ENCODE measurements at places on chromosomes 3 and 15.

- no peak for DNase-seq
Measured at GRCh38 chr3:107458871-107459270, 63.9 kb upstream of the BBX start.

- DNase-seq, result no peak
Measured at GRCh38 chr3:114597871-114598270, 304.0 kb downstream of the TIGIT start.

GRCh38 chr3:132871956-132872355, 149.7 kb upstream of the NPHP3 start:
- no peak for DNase-seq

GRCh38 chr3:150264561-150265279, 143.4 kb upstream of the TSC22D2 start:
- no peak for DNase-seq

- DNase-seq, result no peak
Measured at GRCh38 chr3:191802671-191803070, 341.7 kb downstream of the PYDC2 start.

DNA sequence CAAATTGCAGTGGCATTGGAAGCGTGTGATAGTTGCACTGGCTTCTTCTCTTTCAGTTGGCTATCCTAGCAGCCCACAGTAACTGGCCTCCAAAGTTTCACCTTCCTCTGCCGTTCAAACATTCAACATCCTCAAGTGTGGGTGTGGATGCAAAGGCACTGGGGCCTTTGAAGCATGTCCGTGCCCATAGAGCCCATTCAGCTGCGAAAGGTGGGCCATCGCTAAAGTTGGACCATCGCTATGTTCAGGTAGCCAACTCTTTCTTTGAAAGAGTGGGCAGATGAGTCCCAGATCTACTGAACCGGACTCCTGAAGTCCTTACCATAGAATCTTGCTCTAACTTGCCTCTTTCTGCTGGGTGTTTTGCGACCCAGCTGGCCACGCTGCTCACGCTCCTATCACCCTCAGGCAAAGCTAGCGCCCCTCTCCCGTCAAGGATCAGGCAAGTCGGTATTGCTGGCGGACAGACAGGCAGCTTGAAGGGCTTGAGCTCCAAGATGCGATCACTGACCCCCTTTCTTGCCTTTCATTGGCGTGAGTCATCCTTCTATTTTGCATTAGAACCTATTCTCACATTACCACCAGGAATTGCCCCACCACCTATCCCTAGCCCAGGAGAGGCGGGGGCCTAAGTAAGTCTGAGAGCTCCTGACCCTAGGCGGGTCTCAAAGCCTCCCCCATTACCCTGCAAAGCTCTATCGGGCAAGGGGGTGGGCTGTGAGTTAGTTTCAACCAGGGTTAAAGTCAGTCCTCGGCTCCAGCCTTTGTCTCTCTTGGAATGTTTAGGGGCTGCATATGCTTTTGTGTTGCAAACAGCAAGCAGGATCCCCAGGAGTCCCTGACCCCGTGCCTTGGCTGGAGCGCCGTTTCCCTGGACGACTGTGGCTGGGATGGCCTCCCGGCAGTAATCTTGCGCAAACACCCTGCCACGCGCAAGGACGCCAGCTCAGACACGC, 28.7 kb downstream of the ZIC4 start:
- no peak for DNase-seq

GRCh38 chr15:62417439-62417838, 252.4 kb upstream of the C2CD4B start:
- no peak for DNase-seq

DNA sequence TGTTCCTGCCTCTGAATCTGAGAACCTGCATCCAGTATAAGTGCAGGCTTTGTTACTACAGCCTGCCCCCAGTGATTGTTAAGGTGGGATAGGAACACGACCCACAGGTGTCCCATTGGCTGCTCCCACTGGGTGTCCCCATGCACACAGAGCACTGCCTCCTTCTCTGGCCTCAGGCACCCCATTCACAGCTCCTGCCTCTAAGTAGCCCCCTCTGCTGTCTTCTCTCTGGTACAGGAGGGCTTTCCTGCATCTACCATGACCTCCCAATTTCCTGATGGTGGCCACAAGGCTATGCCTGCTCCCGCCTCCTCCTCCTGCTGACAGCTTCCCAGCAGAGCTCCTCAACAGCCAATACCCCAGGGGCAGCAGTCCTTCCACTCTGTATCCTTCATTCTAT, 238.6 kb upstream of the TMC3 start:
- no peak for DNase-seq

DNA sequence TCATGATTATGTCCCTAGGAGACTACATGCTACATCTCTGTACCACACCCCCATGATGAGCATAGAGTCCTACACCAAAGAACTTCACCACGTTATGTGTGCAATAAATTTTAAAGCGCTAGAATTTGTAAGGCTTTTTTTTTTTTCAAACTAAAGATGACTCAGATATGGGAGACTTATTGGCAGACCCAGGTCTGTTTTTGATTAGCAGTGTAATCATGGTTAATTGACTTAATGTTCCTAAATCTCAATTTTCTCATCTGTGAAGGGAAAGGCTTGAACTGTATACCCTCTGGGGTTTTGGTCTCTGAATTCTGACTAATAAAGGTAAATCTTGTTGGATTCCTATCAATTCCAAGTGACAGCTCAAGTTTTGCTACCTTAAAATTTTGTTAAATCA, 26.4 kb downstream of the ABI3BP start:
- no peak for DNase-seq

DNA sequence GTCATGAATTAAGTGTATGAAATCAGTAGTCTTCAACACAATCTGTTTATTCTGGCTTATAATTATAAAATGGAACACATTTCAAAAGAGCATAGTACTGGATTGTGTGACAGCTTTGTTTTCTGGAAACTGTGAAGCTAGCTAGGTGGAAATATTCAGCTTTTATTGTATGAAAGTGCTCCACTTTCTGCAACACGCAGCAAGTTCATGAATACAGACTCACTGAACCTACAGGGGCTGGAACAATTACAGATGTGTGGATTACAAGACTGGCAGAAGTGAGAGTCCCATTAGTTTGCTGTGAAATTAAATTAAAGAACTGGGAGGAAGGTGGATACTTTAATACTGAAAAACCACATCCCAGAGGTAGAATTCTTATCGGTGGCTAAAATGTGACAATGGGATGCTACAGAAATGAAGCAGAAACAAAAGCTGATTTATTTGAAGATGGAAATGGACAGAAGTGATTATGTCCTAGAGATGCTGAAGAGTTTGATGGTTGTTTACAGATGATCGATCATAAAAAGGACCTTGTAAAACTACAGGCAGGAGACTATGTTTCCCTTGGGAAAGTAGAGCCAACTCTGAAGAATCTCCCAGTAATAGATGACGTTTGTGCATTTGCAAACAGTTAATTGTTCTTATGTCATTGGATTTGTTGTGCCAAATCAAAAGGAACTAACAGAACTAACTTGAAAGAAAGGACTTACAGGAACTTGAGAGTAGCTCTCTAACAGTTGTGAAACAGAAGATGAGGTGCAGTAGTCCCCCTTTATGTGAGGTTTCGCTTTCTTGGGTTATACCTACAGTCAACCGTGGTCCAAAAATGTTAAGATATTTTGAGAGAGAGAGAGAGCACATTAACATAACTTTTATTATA, 15.7 kb downstream of the TF start:
- DNase-seq, result no peak

DNA sequence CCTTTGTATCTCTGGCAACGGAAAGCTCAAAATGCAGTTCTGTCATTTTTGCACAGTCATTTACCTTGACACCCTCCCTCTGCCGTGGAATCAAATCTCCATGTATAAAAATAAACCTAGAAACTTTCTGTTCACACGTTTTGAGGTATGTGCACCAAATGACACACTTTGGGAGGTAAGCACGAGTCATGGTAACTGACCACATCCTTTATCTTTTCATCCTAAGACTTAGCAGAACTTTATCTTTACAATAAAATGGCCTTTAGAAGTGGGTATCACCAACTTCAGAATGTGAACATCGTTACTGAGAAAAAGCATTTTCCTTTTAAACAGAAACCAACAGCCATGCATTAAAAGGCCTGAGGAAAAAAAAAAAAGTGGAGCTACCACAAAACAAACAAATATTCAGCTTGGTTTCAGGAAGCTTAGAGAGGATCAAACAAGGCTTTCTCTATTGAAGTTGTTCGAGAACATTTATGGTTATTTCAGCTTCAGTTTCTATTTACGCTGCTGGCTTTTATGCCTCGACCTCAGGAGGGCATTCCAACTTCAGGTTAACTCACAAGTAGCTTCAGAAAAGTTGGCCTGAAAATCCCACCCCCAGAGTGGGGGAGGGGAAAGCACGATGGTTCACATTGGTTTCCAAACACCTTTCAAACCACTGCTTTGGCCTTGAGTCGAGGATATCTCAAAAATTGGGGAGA, 171.1 kb upstream of the ICE2 start:
- no peak for DNase-seq

DNA sequence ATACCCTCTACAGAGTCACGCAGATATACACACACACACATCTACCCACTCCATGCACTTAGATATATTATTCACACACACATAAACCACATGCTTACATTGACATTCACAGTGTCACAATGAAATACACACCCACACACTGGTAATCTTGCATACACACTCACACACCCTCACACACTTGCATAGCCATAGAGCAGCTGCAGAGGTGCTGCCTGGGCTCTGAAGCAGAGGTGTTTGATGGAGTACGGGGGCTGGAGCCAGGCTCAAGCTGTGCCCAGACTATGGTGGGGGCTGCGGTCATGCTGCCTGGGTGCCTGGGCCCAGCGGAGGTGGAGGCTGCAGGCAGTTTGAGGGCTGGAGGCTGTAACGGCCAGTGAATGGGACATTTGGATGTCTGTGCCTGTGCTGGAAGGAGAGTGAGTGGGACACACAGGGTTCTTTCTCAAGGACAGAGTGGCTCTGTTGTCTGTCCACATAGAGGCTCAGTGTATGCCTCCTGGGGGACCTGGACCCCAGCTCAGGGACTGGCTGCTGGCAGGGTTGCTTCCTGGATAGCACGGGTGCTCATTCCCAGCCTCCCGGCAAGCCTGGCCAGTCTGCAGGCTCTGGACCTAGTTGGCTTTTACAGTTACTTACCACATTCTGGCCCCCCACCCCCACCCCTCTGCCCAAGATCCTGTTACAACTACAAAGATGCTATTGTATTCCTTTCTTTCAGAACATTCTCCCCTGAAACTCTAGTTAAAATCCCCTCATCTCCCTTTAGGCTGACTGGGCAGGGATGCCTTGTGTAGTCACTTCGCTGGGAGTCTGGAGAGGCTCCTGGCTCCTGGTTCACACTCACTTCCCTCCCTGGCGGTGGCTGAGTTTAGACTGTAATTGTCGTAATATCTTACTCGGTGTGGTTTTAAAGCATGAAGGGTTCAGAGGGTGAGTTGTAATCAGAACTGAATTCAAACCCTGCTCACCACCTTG, 12.5 kb downstream of the GASK1A start:
- DNase-seq, result no peak

- DNase-seq, result no peak
Measured at GRCh38 chr3:85846940-85847339, 888.2 kb downstream of the CADM2 start.

DNA sequence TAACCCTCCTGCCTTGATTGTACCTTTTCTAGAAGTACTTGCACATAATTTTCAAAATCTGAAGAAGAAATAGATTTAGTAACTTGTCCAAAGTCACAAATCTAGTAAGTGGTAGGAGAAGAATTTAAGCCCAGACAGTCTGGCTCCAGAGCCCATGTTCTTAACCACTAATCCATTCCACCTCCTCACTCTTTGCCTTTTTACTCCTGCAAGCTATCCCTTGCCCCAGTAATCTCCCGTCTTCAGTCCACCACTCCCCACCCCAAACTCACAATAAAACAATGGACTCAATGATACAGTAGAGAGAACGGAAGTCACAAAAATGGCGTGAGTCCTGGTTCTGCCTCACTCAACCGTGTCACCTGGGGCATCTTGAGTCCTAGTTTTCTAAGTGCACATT, 48.7 kb downstream of the SETMAR start:
- no peak for DNase-seq

DNA sequence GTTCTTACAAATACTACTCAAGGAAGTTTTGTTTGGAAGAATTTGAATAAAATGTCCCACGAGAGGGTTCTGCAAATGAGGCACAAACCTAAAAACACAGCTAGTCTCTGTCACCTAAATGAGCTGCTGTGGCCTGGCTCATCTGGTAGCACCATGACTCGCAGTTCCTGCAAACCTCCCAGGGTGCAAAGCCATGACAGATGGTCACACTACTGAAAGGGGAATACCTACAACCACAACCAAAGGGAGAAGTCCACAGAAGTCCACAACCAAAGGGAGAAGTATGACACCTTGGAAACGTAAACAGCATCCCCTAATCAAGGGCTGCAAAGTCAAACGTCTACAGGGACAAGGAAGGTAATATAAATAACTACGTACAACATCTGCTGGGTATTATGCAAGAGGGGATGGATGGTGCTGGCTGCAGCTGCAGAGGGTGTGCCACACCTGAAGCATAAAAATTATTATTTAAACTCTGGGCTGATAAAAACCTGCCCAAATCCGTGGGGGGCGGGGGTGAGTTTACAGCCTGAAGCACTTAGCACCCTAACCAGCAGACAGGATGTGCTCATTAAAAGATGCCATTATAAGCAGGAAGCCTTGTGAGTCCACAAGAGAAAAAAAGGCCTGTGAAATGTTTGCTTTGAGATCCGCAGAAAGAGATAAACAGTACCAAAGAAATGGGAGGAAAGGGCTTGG, 184.0 kb downstream of the MAGI1 start:
- no peak for DNase-seq

- no peak for DNase-seq
Measured at GRCh38 chr3:40267937-40268724, 41.4 kb upstream of the EIF1B start.

GRCh38 chr3:191136347-191136746, 62.7 kb upstream of the OSTN start:
- no peak for DNase-seq

- no peak for DNase-seq
Measured at GRCh38 chr3:133940536-133940935, 44.9 kb upstream of the RAB6B start.

DNA sequence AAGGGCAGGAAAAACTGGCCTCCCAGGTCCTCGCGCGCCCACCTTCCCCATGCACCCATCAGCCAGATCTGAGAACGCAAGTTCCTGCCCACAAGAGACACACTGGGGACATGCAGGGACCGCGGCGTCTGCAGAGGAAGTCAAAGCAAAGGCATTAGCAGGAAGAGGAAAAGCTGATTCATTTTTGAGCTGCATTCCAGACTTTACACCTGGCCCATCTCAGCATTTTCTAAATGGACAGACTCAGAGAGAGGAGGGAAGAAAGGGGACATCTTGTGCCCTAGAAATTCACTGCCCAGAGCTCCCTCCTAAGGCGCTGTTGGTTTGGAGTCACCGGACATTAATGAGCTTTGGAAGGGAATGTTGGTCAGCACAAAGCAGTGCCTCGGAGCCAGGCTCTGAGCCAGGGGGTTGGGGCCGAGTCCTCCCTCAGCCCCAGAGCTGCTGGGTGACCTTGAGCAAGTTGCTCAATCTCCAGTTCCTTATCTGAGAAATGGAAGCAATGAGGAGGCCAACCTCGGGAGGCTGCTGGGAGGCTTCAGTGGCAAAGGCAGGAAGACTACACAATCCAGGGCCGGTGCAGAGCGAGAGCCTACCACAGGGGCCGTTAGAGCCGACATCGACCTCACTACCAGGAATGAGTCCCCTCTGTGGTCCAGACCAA, 150.5 kb upstream of the IQSEC1 start:
- DNase-seq, result no peak

- no peak for DNase-seq
Measured at GRCh38 chr3:185940951-185941350, 3.1 kb upstream of the TRA2B start.

- DNase-seq, result no peak
Measured at GRCh38 chr15:51770902-51771301, 19.5 kb downstream of the TMOD2 start.

Measured in activated CD4-positive, CD25-positive, alpha-beta regulatory T cell (primary cell).